ENCODE measurements at places on chromosomes 13 and 19.

DNA sequence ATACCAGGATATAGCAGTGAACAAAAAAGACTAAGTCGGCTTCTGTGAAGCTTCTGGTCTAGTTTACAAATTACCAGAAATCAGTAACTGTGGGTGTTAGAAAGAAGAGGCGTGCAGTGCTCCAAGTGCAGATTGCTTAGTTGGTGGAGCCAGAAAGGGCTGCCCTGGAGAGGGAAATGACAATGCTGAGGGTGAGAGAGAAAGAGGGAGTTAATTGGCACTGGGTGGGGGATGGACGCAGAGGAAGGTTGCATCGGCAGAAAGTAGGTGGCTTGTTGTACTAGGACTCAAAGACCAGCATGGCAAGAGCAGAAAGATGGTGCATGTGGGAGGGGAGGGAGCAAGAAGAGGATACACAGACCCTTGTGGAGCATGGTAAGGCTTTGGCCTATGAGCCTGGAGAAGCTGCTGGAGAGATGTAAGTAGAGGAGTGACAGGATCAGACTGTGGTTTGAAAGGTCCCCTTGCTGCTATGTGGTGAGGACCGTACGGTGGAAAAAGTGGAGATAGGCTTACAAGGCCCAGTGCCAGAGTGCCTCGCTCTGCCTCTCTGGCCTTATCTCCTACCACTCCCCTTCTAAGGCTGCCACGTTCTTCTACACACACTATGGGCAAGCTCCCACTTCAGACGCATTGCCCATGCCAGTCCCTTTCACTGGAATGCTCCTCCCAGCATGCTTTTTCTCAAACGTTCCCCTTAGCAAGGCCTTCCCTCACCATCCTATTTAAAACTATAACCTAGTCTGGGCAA, 13.5 kb downstream of the SMG9 start:
- peaks cover 22% of the 10 kb centered on the region for H3K4me1 ChIP-seq
- H3K4me3 ChIP-seq: no peak overlapping the region
- H3K27me3 ChIP-seq: no peaks in the 10 kb centered on the region

DNA sequence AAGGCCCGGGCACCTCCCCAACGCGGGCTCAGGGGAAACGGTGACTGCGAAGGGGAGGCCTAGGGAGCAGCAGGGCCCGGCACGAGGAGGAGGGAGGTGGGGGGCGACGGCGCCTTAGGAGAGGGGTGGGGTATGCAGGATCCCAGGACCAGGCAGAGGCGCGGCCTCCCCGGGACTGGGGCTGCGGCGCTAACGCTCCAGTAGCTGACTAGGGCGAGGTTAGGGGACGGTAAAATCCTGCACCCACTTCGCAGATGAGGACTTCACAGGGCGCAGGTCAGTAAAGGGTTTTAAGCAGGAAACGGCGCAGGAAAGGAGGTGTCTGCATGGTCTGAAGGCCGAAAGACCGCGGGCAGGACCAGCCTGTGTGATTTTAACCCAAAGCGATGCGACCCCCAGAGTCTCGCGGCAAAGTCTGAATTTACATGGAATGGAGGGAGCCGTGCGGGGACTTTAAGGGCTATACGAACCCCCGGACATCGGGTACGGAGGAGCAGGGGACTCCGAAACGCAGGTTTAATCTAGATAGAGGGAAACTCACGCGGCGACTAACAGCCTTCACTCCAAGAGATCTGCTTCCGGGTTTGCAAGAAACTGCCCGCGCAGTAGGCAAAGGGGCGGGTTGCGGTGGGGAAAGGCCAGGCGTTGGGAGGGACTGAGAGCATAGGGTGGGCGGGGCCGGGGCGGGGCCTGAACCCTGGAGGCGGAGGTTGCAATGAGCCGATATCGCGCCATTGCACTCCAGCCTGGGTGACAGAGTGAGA, at the start of gene ZNF665:
Gene ZNF665, minus strand, starts transcription at position 588 of the 764 bp plus-strand sequence. CDS start 10,460 bp downstream, outside the sequence.
- peaks cover 2% of the 10 kb centered on the region for H3K4me1 ChIP-seq
- peak within 1 kb of the TSS; percentile 64 for H3K27ac ChIP-seq
- H3K36me3 ChIP-seq: peaks cover 3% of the 10 kb centered on the region
- peak; percentile 47 for DNase-seq
- H3K27me3 ChIP-seq: no peaks in the 10 kb centered on the region
- peak within 1 kb of the TSS; percentile 85 for H3K4me3 ChIP-seq

- H3K4me1 ChIP-seq: no peaks in the 10 kb centered on the region
- no peaks in the 10 kb centered on the region for H3K36me3 ChIP-seq
- H3K27me3 ChIP-seq: no peaks in the 10 kb centered on the region
- no peak for DNase-seq
- no peak overlapping the region for H3K27ac ChIP-seq
- no peak overlapping the region for H3K4me3 ChIP-seq
These were observed 254.1 kb downstream of the MZT1 start for GRCh38 chr13:72473321-72473720.

DNA sequence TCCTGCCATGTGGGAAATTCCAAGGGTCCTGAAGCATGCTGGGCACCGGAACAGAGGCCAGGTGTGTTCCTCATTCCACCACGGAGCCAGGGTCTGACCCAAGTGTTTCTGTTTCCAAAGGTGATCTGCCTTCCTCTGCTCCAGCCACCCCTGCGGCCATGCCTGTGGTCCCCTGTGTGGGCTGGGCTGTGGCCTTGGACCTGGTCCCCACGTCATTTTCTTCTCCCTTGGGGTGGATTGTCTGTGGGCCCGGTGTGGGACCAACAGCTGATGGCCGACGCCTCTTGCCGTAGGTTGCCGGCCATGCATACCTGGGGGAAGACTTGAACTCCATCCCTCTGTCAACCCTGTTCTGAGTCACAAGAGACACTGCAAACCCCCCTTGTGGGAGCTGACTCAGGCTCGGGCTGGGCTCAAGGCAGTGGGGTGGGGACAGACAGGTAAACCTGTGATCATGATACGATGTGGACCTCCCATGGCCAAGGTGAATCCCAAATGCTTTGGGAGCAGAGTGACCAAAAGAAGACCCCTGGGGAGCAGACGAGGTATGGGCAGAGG, 35.0 kb downstream of the ATP11A start:
- H3K27ac ChIP-seq: peak overlapping the region; percentile 76
- DNase-seq: no peak
- H3K36me3 ChIP-seq: no peaks in the 10 kb centered on the region
- peaks cover 38% of the 10 kb centered on the region for H3K4me1 ChIP-seq
- H3K4me3 ChIP-seq: no peak overlapping the region
- H3K27me3 ChIP-seq: no peaks in the 10 kb centered on the region

DNA sequence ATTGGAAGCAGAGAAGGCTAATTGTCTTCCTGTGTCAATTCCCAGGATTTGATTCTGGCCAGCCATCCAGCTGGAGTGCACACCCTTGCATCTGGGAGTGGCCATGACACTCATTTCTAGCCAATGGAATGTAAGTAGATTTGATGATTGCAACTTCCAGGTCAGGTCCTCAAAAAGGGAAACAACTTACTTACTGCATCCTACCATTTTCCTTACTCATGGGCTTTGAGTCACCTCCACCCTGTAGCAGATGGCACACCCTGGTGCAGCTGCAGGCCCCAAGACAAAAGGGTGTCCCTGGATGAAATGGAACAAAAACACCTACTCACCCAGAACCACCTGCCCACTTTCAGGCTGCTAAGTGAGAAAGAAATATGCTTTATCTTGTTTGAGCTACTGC, 27.3 kb upstream of the MPHOSPH8 start:
- no peak overlapping the region for H3K27ac ChIP-seq
- peaks cover 23% of the 10 kb centered on the region for H3K27me3 ChIP-seq
- H3K4me3 ChIP-seq: no peak overlapping the region
- no peaks in the 10 kb centered on the region for H3K4me1 ChIP-seq
- peaks cover 5% of the 10 kb centered on the region for H3K36me3 ChIP-seq
- no peak for DNase-seq

DNA sequence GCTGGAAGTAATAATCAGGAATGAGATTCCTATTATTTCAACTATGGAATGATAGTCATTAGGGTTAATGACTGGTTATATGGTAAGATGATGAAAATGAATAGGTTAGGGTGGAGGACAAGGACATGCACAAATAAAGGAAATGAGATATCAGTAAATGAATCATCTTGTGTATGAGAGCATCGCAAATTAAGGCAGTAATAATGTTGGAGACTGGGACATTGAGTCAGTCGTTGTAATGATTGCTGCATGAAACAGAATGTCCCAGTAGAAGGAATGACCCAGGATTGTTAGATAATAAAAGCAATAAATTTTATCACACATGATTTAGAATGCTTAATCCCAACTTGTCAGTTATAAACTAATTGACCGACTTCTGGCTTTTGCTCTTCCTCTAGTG, 1733.7 kb upstream of the PCDH20 start:
- H3K36me3 ChIP-seq: no peaks in the 10 kb centered on the region
- no peak for DNase-seq
- H3K27ac ChIP-seq: no peak overlapping the region

DNA sequence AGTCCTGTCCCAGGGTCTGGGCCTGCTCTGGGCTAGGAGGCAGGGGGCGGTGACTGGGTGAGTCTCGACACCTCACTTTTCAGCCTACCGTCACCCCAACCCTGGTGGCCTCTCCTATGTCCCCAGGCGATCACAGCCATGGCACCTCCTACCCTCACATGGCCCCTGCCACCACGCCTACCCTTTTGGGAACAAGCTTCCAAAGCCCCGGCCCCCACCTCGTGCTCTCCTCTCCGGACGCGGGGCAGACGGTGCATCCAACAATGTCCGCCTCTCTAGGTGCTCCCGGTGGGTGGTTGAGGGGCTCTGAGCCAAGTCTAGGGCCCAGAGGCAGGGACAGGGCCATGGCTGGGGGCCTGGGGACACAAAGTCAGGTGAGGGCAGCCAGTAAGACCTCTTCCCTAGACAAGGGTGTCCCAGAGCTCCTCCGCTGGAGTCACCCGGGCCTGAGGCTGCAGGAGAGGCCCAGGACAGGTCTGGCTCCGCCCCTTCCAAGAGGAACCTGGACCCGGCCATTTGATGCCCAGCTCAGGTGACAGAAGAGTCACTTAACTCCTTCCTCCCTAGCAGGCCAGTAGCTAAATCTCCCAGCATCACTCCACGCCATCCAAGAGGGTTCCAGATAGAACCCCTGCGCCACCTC, at the start of gene SYNE4:
Gene SYNE4, minus strand, starts transcription at position 478 of the 643 bp plus-strand sequence. Its CDS starts 132 bp downstream, at position 346.
- H3K4me1 ChIP-seq: peaks cover 27% of the 10 kb centered on the region
- no peaks in the 10 kb centered on the region for H3K36me3 ChIP-seq
- H3K27ac ChIP-seq: peak within 1 kb of the TSS; percentile 77
- no peak for DNase-seq
- peak within 1 kb of the TSS; percentile 80 for H3K4me3 ChIP-seq

DNA sequence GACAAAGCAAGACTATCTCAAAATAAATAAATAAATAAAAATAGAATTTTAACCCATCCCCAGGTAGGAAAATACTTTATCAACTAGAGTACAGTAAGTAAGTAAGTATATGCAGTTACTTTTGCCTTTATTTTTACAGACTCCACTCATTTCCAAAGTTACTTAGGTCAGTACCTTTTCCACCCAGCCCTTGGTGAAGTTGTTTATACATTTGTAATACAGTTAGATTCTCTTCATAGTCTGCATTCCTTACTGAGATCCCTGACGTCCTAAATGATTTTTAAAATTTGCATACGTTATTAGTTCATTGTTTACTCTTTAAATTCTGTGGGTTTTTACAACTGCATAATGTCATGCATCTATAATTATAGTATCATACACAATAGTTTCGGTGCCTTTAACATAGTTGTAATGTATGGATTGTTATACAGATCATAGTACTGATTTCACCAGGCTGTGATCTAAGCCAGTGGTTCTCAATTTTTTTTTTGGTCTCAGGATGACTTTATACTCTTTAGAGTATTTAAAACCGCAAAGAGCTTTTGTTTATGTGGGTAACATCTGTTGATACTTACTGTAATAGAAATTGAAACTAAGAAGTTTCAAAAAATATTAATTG, 10.4 kb downstream of the SETDB2 start:
- peak overlapping the region; percentile 74 for H3K4me3 ChIP-seq
- no peak for DNase-seq
- H3K27ac ChIP-seq: no peak overlapping the region
- H3K36me3 ChIP-seq: peaks cover 9% of the 10 kb centered on the region

DNA sequence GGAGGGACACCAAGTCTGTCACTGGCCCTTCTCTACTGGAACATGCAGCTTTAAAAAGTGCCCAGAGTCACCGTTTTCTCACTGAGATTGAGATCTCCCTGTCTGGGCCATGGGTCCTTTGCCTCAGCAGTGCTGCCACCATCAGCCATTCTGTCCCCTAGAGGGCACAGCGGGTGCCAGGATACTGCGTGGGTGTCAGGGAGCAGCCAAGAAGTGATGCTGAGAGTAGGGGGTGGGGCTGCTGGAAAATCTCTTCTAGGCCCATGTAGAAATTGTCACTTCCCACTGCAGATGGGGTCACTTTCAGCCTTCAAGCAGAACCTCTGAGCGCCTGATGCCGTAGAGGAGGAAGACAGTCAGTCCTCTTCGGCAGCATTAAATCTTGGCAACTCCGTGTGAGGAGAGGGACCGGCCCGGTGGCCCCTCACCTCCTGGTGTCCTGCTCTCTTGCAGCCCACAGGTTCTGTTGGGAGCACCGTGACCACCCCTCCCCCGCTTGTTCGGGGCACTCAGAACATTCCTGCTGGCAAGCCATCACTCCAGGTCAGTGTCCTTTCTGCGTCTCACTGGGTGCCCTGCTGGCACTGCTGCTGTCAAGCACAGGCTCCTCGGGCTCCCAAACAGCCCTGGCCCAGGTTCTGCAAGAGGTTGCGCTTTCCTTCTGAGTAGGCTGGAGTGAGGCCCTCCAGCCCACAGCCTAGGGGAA, 21.4 kb downstream of the TSSK6 start:
- H3K27ac ChIP-seq: peak overlapping the region; percentile 62
- peaks cover 16% of the 10 kb centered on the region for H3K4me1 ChIP-seq
- H3K27me3 ChIP-seq: no peaks in the 10 kb centered on the region
- H3K4me3 ChIP-seq: no peak overlapping the region
- H3K36me3 ChIP-seq: peaks cover 2% of the 10 kb centered on the region

DNA sequence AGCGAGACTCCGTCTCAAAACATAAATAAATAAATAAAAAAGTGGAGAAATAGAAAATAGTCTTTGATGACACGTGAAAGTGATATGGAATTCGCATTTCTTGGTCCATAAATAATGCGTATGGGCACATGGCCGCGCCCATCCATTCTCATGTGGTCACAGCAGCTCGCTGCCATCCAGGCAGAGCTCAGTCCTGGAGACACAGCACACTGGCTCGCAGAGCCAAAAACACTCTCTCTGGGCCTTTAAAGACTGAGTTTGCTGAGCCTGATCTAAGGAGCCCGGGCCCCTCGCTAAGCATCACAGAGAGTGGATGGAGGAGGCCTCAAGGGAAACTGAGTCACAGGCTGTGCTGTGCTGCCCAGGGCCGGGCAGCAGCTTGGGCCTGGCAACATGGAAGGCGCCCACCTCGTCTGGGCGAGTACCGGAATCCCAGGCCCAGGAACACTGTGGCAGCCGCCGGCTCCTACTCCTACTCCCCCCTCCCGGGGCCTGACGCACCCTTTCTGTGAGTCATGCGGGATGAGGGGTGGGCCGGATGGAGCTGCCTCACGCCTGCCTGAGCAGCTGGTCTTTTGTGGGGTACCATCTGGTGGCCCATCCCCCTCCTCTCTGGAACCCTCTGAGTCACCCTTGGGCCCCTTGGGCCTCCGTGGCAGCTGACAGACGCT, 28.9 kb upstream of the CACTIN start:
- H3K4me3 ChIP-seq: no peak overlapping the region
- H3K4me1 ChIP-seq: no peaks in the 10 kb centered on the region
- no peak for DNase-seq
- peaks cover 7% of the 10 kb centered on the region for H3K36me3 ChIP-seq
- no peaks in the 10 kb centered on the region for H3K27me3 ChIP-seq
- H3K27ac ChIP-seq: no peak overlapping the region

GRCh38 chr13:30892966-30893365, 13.1 kb upstream of the MEDAG start:
- no peak overlapping the region for H3K4me3 ChIP-seq
- no peaks in the 10 kb centered on the region for H3K4me1 ChIP-seq
- no peaks in the 10 kb centered on the region for H3K36me3 ChIP-seq
- DNase-seq: no peak
- peaks cover 26% of the 10 kb centered on the region for H3K27me3 ChIP-seq
- H3K27ac ChIP-seq: no peak overlapping the region

GRCh38 chr19:55206664-55207500, 2.4 kb downstream of the PTPRH start:
- peaks cover 4% of the 10 kb centered on the region for H3K4me1 ChIP-seq
- H3K36me3 ChIP-seq: peaks cover 3% of the 10 kb centered on the region
- H3K4me3 ChIP-seq: no peak overlapping the region
